ENCODE measurements at places on chromosomes 6 and 20.

DNA sequence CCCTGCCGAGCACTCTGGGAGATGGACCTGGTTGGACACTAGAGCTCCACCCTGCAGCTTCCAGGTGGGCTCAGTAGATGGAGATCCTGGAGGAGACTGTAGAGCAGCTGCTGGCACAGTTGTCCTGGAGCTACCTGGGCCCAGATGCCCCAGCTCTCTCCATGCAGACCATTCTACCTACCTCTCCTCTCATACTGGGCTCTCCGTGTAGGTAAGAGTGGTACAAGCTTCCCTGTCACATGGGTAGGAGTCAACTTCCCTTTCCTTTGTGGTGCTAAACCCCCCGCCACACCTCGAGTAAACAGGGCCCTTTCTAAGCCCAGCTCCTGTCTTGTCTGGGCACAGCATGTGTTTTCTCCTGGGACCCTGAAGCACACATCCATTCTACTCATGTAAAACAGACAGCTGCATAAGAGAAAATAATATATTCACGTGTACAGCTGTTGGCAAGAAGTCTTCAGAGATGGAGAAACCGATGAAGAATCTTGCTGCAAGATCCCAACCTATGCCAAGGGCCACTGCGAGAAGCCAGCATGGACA lies 108.1 kb upstream of the DUSP22 start:
- no peak for DNase-seq

DNA sequence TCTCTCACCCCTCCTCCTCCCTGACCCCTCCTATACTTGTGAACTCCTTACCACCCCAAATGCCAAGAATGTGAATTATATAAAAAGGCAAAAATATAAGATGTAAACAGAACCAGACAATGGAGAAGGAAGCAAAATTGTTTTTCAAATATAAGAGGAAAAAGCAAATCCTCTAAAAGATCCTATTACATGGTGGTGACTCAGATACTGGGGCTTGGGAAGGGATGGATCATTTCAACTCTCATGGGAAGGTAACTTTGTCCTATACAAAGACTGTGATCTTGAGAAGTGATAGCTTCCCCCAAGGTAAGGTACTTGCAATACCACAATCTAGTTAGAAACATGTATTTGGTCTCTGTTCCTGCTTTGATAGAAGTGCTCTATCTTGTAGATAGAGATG lies 24.6 kb upstream of the TNFRSF21 start:
- no peak for DNase-seq

DNA sequence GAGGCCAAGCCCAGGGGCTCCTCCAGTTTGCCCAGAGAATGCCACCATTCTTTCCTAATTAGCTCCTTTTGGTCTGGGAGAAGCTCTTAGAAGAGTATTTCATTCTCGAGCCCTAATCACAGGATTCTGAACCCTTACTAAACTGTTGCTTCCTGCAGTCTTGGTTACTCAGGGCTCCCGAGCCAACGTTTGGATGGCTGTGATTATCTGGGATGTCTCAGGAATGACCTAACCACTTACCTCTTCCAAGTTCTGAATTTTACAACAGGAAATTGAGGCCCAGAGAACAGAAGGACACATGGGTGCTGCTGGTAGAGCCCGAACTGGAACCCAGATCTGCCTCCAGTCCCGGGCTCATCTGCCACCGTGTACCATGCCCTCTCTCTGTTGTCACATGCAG lies 22.2 kb upstream of the PNPLA1 start:
- no peak for DNase-seq

- no peak for DNase-seq
These were observed 73.9 kb downstream of the PLCB4 start for GRCh38 chr20:9142809-9143208.
